ENCODE measurements at places on chromosomes 3 and 15.

GRCh38 chr3:100256731-100257151 is 4.1 kb upstream of the TBC1D23 start:
- DNase-seq = peak; percentile 82

- no peak for DNase-seq
These were observed 19.6 kb upstream of the CHMP2B start for GRCh38 chr3:87207460-87207859.

- no peak for DNase-seq
These were observed 57.0 kb upstream of the ZNF148 start for GRCh38 chr3:125431912-125432790.

- no peak for DNase-seq
These were observed 136.1 kb upstream of the UBE2E1 start for GRCh38 chr3:23669541-23670255.

DNA sequence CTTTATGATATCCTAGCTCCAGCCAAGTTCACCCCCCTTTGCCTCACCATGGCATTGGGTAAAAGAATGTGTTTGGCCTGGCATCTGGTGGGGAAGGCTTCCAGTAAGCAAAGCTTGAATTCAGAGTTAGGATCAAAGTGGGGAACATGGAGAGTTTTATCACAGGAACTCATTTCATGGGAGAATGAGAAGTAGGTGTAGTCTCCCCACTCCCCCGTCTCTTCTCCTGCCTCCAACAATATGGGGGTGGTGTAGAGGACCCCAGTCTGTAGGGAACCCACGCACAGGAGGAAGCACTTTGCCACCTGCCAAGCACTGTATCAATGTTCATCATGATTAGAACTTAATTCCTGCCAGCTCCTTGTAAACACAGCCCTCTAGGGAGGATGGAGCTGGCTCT is 200.5 kb downstream of the UACA start:
- DNase-seq = no peak

GRCh38 chr3:127226946-127227842 is 34.3 kb downstream of the PRR23E start:
- no peak for DNase-seq
